Stomach (tissue), 19 donors: ENCODE measurements at places on chromosomes 6 and 20. TPM values are rescaled to one million over a fixed set of nuclear protein-coding genes. Genes with fewer than 3 reads are reported as not detected.

The TPX2 gene
- total RNA-seq, result 5.3 TPM

The ISM1 gene
- 0.92 TPM for total RNA-seq

DNA sequence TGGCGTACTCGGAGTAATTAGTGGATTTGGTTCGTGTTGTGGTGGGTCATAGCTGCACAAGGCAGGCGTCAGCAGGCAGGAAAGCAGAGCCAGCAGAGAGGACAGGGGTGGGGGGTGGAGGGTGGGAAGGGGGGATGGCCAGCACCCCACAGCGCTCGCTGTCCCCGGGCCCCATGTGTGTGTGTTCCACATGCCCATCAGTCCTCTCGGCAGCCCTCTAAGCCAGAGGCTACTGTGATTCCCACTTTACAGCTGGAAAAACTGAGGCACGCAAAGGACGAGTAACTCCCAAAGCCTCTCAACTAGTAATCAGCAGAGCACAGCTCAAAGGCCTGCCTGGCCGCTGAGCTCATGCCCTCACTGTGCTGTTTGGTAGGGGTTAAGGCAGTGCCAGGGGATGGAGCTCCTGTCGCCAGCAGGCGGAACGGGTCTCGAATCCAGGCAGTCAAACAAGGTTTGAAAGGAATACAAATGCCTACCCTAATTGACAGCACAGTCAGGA lies 175.2 kb downstream of the ZDHHC14 start:
- H3K4me3 ChIP-seq, result no peak overlapping the region
- peaks cover 4% of the 10 kb centered on the region for H3K36me3 ChIP-seq
- H3K27ac ChIP-seq, result peak overlapping the region; percentile 53
- no peaks in the 10 kb centered on the region for H3K27me3 ChIP-seq

GRCh38 chr6:87916446-87916845 lies 131.2 kb upstream of the SPACA1 start:
- no peaks in the 10 kb centered on the region for H3K27me3 ChIP-seq
- H3K36me3 ChIP-seq, result no peaks in the 10 kb centered on the region
- no peaks in the 10 kb centered on the region for H3K4me1 ChIP-seq
- no peak overlapping the region for H3K27ac ChIP-seq

DNA sequence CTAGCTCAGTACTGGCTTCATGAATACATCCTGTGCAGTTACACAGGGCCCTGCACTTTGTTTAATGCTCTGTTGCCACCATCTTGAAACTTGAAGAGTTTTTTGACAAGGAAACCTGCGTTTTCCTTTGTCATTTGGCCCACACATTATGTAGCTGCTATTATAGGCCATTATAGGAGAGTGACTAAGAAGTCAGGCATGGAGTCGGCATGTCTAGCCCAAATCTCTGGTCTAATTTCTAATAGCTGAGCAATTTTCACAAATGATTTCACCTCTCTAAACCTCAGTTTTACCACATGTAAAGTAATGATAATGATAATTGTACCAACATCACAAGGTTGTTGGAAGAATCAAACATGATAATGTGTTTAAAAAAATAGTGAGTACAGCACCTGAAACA lies 67.1 kb upstream of the MYLIP start:
- H3K4me1 ChIP-seq, result no peaks in the 10 kb centered on the region
- H3K36me3 ChIP-seq, result no peaks in the 10 kb centered on the region
- no peak for DNase-seq

- H3K27me3 ChIP-seq, result peaks cover 18% of the 10 kb centered on the region
- no peak for DNase-seq
- no peaks in the 10 kb centered on the region for H3K4me1 ChIP-seq
- H3K4me3 ChIP-seq, result no peak within 1 kb of the TSS
Observed at GRCh38 chr20:33053291-33054106, at the start of gene BPIFB3. TSS of gene BPIFB3 (plus strand) at chr20:33053903. CDS start at chr20:33055436, 1,533 bp downstream.

DNA sequence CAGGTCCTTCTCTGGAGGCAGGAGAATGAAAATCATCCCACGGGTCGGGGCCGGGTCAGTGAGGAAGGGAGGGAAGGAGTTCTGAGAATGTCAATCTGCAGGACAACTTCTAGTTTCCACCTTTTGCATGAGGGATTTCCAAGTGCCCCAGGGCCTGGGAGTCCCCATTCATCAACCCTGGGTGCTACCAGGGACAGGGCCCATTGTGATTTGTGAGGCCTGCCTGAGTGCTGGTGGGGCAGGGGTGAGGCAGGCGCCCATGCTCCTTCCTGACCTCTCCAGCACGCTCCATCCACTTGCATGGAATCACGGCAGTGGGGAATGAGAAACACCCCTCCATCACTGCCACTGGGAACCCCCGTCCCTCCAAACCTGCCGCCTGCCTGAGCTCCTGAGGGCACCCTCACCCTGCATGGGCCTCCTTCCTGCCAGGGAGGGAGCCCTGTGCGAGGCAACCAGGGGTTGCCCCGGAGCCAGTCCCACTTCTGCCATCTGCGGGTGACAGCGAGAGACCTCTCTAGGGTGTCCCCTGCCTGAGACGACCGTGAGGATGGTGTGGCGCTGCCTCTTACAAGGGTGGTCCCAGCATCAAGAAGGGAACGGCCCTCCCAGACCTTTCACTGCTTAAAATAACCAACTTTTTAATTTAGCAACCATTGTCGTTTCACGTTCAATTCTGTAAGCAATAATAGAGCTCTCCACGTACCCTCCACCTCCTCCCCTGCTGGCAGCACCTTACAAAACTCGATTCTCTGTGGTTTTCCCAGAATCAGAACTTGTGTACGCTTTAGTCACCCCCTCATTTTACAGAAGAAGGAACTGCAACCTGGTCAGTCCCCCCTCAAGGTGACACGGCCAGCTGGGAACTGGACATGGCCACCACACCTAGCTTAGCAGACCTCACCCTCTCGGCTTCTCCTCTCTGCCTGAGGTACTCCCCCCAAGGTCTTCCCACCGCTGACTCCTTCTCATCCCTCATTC lies 28.6 kb downstream of the PMEPA1 start:
- H3K36me3 ChIP-seq, result no peaks in the 10 kb centered on the region
- peaks cover 12% of the 10 kb centered on the region for H3K4me1 ChIP-seq
- no peak overlapping the region for H3K27ac ChIP-seq
- DNase-seq, result no peak
- H3K27me3 ChIP-seq, result no peaks in the 10 kb centered on the region

DNA sequence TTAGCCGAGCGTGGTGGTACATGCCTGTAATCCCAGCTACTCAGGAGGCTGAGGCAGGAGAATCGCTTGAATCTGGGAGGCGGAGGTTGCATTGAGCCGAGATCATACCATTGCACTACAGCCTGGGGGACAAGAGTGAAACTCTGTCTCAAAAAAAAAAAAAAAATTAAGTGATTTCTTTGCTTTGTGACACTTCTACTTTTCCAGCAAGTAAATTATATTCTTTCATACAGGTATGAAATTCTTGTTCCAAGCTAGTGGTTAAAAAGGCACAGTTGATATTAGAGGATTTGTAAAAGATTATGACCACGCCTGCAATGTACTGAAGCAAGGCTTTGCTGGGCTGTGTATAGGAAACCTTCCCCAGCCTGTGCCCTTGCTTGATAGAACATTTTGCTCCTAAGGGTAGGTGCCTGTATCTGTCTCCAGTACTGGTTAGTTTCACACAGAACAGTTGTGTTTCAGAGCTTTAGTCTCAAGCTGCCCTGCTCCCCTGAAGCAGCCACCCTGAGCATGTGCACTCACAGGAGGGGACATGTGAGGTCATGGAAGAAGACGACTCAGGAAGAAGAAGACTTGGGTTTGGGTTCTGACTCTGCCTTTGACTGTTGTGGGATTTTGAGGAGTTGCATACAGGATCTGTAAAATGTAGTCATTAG lies 10.2 kb downstream of the PTPN1 start:
- H3K27ac ChIP-seq, result no peak overlapping the region

- H3K27me3 ChIP-seq, result no peaks in the 10 kb centered on the region
- H3K4me1 ChIP-seq, result no peaks in the 10 kb centered on the region
- DNase-seq, result no peak
Observed at GRCh38 chr6:141131616-141132015, 1001.1 kb upstream of the GJE1 start.

GRCh38 chr20:39674842-39675241 lies 712.7 kb downstream of the DHX35 start:
- H3K27ac ChIP-seq, result no peak overlapping the region
- H3K4me1 ChIP-seq, result no peaks in the 10 kb centered on the region
- H3K27me3 ChIP-seq, result no peaks in the 10 kb centered on the region
- no peak for DNase-seq
- no peak overlapping the region for H3K4me3 ChIP-seq
